ENCODE measurements at places on chromosomes 6 and 20.

DNA sequence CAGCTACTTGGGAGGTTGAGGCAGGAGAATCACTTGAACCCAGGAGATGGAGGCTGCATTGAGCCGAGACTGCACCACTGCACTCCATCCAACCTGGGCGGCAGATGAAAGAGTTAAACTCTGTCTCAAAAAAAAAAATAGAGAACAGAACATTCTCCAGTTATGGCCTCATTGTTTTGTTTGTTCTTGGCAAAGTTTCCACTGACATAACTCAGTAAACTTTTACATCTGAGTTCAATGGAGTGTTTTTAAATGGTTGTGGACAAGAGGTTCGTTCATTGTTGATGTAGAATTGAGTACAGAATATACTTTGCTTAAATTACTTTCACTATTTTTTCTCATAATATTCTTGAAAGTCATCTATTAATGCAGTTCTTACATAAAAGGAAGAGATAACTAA is 42.2 kb upstream of the IFNGR1 start:
- DNase-seq = no peak

DNA sequence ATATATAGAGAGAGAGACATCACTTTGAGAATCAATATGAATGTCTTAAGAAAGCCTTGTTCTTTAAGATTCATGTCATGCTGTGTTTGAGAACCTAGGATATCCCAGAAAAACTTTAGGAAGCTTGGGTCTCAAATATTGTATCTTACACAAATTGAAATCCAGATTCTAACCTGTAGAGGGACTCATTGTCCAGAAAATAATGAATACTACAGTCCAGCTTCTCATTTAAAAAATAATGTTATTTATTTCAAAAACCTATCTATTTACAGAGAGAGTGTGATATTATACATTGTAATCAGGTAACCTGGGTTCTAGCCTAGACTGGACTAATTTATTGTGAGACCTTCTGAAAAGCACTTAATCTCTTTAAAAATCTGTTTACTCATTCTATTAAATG is 4.2 kb downstream of the RFX6 start:
- no peak for DNase-seq

- no peak for DNase-seq
Measured at GRCh38 chr6:26613201-26613600, 16.4 kb downstream of the ABT1 start.

DNA sequence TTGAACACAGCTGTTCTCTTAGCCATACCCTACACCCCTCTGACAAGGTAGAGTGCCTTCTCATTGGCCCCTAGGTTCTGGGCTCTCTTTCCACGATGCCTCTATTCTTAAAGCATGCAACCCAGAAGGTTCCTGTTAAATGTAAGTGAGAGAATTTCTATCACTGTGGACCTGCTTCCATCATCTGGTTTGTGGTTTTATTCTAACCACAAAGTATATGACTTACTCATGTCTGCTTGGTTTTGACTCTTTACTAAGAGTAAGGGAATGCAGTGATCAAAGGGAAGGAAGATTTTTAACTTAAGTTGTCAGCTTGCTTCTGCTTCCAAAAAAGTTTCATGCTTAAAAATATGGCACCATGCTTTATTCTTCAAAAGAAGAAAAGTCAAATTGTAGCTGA is 80.2 kb downstream of the ANKEF1 start:
- DNase-seq = no peak

- no peak for DNase-seq
Measured at GRCh38 chr6:144321839-144322591, 36.9 kb downstream of the UTRN start.

- DNase-seq = no peak
Measured at GRCh38 chr6:45502456-45502855, 124.7 kb upstream of the SUPT3H start.

DNA sequence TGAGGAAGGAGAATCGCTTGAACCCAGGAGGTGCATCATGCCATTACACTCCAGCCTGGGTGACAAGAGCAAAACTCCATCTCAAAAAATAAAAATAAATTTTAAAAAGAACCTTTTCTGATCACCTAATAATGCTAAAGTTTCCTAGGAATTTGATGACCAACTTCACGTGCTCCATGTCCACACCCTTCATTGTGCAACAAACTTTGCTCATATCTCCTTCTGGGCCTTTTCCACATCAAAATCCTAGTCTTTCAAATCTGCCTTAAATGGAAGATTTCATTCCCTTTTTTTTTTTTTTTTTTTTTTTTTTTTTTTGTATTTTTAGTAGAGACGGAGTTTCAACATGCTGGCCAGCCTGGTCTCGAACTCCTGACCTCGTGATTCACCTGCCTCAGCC is 112.5 kb upstream of the LOC128125822 start:
- no peak for DNase-seq

- DNase-seq = no peak
Measured at GRCh38 chr6:30267423-30267822, 54.2 kb upstream of the TRIM26 start.

GRCh38 chr20:34375977-34376430 is 12.9 kb downstream of the ITCH start:
- no peak for DNase-seq

- no peak for DNase-seq
Measured at GRCh38 chr6:150334790-150335783, 33.7 kb upstream of the IYD start.

- DNase-seq = no peak
Measured at GRCh38 chr6:129306826-129307225, 403.2 kb downstream of the ARHGAP18 start.

DNA sequence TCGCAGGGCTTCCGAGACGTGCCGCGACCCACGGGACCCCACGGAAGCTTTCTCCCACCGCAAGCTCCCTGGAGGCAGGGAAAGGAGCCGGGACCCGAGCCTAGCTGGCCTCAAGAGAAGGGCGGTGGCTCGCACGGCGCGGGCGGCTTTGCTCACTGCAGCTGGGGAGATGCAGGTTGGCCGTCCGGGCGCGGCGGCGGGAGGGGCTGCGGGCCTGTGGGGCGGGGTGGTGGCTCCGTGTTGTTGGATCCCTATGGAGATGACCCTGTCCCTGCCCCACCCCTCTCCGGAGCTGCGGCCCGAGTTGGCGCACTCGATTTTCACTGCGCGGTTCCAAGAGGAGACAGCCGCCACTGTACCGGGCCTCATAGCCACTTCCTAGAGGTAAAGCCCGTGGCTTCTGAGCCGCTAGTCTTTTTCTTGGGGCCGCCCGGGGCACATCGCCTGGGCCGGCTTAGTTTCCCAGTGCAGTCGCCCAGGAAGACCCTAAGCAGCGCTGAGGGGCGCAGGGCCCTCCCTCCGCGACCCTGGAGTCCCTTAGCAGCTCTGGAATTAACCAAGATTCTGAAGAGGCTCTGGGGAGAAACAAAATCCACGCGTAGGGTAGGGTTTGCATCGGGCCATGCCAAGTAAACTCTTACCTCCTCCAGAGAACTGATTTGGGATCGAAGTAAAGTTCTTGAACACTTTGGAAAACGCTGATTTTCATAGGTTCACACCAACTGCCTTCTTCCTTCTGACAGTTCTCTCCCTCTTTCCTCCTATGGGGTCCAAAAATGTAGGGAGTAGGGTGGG is at the start of gene ECT2L:
ECT2L (plus strand) TSS at position 279 of the 795 bp plus-strand sequence. CDS start 17,188 bp downstream, outside the sequence.
- DNase-seq = no peak

DNA sequence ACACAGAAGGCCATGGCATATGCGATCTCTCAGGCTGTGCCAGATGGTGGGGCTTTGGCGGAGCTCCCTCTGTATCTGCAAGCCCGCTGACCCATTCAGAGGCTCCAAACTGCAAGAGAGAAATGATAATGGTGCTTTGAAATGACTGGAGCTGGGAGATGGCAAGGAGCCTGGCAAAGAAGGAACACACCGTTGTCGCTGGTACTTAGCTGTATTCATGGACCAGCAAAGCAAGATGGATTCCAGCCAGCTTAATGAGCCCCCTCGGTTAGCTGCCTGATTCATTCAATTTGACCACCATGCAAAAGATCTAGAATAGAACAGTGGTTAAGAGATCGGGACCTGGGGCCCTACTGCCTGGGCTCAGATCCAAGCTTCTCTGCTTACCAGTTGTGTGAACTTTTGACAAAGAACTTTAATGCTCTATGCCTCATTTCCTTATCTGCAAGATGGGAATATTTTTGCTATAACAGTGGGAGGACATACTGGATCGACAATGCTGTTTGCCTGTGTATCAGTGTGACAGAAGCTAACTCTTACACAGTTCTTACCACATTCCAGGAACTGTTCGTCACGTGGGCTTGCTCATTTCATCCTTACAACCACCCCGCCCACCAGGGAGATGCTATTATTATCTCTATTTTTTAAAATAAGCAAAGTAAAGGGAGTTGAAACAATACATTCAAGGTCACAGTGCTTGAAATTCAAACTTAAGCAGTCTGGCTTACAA is 317.8 kb upstream of the SULF2 start:
- no peak for DNase-seq

- no peak for DNase-seq
Measured at GRCh38 chr6:111592726-111593511, 12.8 kb downstream of the TRAF3IP2 start.

DNA sequence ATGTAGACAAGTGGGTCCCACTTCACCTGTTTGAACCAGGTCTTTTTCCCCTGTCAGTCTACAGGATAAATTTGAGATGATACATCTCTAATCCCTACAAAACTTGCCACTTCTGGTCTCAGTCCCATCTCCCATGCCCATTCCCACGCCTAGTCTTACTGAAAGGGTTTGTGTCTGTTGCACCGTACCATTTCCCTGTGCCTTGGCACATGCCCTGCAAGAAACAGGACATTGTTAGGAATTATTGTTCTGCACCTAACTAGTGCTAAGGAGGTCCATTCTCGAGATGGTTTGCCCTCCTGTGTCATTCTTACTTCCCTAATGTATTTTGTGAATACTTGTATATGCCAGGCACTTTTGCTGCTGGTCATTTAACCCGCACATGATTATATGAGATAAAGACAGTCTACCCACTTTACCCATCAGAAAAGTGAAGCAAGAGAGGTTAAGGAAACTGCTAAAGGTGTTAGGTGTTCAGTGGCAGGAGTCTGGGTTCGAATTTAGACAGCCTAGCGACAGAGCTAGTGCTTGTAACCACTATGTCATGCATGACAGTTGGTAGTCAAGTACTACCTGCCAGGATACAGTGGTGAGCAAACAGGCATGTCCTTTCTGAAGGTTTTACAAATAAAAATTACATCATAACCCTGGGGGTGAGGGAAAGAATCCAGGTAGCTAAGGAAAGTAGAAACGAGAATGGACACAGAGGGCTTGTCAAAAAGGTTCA is 12.7 kb downstream of the FAM217A start:
- DNase-seq = no peak

DNA sequence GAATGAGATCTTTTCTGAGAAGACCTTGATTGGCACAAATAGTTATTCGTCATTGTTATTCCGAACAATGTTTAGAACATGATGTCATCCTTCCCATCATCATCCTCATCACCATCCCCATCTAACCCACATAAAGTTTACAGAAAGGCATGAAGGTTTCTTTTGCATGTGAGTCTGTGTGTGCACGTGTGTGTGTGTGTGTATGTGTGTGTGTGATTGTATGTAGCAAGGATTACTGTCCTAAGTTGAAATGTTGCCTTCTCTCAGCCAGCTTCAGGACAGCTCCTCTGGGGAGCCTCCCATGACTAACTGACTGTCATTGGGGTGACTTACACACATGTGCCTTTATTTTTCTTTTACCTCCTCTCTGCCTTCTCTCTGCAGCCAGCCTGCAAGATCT is 113.5 kb downstream of the SLC22A3 start:
- no peak for DNase-seq

DNA sequence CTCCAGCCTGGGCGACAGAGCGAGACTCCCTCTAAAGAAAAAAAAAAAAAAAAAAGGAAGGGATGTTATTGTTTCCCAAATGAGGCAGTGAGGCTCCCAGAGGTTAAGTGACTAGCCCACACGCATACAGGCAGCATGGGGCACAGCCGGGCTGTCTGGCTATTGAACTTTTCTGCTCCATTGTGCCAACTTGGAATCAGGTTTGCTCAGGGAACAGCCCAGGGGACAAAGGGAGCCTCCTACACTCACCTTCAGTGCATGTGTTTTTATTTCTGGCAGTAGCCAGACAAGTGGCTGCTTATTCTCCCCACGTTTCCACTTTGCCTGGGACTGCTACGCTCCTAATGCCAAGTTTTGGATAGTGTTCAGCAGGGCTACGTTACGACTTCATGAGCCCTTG is 10.7 kb downstream of the ETV7 start:
- DNase-seq = no peak

- DNase-seq = no peak
Measured at GRCh38 chr6:139699335-139699734, 324.9 kb upstream of the CITED2 start.

- no peak for DNase-seq
Measured at GRCh38 chr6:150841697-150842096, 23.8 kb upstream of the MTHFD1L start.

DNA sequence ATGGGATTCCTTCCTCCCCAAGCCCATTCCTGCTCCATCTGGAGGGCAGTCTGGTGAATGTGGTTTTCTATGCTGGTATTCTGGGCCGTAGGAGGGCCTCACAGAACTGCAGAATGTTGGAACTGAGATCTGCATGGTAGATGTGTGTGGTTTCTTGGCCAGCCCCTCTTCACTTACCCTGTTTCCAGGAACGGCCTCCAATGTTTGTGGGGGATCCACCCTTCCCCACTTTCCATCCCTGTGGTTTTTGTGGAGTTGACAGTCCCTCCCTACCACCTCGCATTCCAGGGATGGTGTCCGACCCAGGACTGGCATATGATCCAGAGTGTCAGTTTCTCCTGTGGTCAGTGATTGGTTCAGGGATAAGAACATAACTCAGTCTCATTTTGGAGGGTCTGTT is 26.7 kb upstream of the TMEM14A start:
- no peak for DNase-seq

- DNase-seq = no peak
Measured at GRCh38 chr20:20430066-20430465, 62.2 kb downstream of the INSM1 start.

- no peak for DNase-seq
Measured at GRCh38 chr6:81822568-81822967, 70.1 kb upstream of the TENT5A start.

GRCh38 chr6:38180586-38180985 is 361.1 kb downstream of the ZFAND3 start:
- no peak for DNase-seq

DNA sequence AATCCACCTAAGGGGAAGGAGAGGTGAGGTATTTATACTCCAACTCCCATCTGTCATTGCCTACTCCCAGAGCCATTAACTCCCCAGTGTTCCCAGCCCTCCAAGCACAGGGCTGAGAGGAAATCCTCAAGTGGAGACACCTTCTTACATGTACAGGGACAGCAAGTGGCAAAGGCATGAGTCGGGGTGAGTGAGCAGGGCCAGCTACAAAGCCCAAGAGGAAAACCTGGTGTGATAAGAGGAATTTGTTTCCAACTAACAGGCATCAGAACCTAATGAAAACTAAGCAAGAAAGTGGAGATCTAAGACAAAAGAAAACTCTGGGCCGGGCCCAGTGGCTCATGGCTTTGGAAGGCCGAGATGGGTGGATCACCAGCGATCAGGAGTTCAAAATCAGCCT is 70.0 kb upstream of the SRSF6 start:
- no peak for DNase-seq

Measured in stimulated activated CD4-positive, alpha-beta T cell treated with anti-CD3 and anti-CD28 coated beads, Interleukin-1b, Interleukin-23, amount 100 ng/mL, for 1 hour (primary cell).